ENCODE measurements at places on chromosomes 16 and 17.

DNA sequence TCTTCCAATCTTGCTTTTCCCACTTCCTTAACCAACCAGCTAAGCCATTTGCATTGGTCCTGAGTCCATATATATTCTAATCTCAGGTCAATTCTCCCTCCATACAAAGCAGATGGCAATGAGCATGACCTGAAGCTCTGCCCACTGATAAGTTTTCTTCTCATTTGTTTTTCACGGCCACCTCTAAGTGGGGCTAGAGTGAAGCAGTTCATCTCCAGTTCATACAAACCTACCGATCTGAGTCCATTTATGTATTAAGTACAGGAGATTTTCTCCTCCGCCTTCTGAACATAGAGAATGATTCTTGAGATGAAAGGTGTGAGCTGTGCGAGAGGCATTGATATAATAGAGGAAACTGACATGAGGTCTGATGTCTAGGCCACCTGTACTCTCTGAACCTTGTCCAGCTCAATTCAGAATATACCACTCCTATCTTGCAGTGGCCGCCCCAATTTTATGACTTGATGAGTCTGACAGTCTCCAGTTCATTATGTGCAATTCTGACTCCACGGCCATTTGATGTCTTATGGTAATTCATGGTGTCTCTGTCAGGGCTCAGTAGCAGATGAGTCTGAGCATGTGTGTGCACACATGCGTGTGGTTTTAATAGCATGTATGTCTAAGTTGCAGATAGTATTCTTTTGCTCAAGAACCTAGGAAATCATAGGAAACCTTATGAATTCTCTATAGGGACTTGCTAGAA is 329.8 kb downstream of the PMP22 start:
- no peak for DNase-seq

- no peak for DNase-seq
These were observed 73.8 kb upstream of the ATP2A3 start for GRCh38 chr17:4038076-4038475.

GRCh38 chr17:80942423-80943345 is 49.0 kb upstream of the CHMP6 start:
- DNase-seq = no peak

DNA sequence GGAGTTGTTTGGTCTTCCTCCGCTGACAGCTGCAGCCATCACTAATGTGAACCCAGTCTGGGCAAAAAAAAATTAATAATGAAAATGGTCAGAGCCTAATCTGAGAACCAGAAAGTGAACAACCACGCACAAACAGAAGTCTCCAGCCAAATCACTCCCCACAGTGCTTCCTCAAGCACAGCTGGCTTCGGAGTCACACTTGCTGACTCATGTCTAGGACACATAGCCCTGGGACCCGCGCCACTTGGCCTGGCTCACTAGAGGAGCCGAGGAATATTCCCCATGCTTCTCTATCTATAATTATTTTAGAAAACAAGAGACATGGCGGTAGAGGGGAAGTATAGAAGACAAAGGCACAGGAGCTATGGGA is 109.1 kb downstream of the ZFHX3 start:
- no peak for DNase-seq

DNA sequence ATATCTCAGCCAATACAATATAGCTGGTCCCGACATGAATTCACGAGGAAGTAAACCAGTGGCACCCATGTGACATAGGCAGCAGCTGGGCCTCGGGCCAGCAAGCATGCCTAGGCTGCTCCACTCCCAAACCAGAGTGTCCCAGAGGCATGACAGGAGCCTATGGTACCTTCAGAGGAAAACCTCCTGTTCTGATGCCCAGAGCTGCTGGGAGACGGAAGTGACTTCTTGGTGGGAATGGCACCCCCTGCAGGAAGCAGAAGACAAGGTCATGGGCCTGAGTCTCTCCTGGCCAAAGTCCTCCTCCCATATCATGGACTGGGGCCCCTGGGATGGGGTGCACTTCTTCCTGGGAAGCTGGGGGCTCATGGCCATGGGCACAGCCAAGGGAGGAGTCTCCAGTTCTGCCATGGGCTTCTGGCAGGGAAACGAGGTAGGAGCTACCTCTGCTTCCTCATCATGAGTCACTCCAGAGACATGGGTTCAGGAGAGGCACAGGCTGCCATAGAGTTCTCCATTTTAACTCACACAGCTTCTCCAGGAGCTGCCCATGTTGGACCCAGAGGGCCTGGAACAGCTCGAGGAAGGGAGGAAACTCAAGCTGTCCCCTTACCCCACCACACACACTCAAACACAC is 13.4 kb downstream of the FBF1 start:
- DNase-seq = peak; percentile 6

GRCh38 chr17:40922239-40922638 is 15.2 kb downstream of the KRT23 start:
- no peak for DNase-seq

DNA sequence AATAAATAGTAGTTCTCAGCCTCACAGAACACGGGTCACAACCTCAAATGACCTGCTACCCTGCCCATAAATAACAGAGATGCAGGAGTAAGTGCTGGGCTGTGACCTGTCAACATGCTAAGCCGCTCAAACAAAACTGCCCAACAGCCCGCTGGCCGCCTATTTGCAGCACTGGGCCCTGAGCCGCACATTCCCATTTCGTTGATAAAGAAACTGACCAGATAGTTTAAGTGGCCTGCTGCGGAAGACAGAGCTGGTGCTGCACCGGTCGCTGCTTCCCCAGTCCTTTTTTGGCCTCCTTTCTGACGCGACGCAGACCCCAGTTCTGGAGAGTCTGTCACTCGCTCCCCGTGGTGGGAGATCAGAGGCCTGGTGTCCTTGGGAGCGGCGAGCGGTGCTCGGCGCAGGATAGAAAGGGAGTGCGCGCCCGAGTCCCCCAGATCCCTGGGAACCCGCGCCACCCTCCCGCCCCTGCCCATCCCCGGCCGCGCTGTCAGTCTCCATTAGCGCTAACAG is 349 bp upstream of the SLC6A2 start:
- no peak for DNase-seq

DNA sequence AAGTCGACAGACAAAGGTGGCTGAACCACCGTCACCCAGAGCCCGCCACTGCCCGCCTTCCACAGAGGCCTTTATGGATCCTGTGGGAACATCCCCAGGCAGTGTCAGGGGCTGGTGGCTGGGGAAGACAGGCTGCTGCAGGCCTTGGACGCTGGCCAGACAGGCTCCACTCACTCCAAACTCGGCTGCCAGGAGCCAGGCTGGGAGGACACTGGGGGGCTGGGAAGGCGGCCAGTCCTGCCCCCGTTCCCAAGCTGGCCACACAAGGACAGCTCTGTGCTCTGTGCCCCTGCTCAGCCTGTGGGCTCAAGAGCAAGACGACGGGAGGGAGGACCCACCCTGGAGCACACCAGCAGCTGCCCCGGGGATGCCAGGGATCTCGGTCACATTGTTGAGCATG is 7.6 kb upstream of the LCAT start:
- no peak for DNase-seq

DNA sequence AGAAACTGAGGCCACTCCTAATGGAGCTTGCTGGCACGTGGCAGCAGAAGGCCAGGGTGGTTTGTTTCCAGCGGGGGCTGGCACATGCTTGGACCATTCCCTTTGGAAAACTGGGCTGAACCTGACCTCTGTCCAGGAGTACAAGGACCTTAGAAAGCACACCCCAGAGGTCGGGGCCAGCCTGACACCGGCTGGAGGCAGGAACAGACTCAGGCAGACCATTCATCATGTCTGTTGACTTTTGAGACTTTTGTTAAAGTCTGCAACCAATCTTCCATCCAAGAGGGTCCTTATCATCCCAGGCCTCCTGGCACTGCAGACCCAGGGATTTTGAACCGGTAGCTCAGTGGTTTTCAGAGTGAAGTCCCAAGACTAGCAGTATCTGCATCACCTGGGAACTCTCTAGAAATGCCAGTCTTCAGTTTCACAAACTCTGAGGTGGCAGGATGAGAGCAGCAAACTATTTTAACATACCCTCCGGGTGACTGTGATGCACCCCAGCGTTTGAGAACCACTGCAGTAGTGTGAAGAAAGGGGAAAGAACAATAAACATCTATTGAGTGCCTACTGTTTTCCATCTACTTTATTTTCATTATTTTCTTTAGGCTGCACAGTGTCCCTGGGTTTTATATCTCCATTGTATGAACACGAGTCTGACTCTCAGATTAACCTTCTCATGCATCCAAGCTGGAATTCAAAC is 145.3 kb upstream of the PLCG2 start:
- no peak for DNase-seq

- DNase-seq = no peak
These were observed 79.0 kb downstream of the CDH8 start for GRCh38 chr16:61957075-61957855.

DNA sequence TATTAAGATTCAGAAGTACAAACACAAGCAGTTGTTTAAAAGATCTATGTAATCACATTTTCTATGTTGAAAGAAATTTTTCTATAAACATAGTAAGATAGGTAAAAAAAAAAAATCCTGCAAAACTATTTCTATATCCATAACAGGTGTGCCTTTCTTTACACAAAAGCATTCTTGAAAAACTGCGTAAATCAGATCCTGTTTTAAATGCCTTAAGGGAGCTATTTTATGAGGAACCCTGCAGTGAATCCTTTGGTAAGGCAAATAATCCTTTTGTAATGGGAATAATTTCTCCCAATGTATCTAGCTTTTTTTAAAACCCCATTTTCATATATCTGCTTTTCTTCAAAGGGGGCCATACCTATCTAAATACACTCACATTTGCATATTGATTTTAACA is 157.3 kb downstream of the AATF start:
- no peak for DNase-seq

DNA sequence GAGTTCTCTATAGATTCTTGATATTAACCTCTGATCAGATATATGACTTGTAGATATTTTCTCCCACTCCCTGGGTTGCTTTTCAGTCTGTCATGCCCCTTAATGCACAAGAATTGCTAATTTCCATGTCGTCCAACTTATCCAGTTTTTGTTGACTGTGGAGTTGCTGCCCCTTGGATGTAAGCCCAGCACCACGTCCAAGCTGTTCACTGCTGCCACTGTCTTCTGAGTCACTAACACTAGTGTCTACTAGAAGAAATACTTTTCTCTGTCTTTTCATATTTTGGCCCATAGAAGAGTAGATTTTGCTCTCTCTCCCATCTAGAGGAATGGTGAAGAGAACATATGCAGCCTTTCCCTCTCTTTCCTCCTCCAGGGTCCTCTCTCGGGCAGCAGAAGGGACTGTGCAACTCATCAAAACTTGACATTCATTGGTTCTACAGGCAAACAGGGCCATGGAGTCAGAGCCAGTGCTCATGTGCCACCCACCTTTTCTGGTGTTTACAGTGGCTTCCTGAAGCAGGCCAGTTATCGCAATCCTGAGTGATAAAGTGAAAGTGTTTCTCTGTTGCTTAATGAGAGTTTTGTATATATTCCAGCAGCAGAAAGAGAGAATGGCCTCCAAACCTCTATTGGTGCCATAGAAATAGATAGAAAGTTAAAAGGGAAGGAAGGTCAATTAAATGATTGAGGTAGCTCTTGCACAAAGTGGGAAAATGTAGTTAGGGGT is 22.6 kb upstream of the PMP22 start:
- DNase-seq = no peak

- no peak for DNase-seq
These were observed 306.5 kb upstream of the TNRC6C start for GRCh38 chr17:77651988-77652387.

DNA sequence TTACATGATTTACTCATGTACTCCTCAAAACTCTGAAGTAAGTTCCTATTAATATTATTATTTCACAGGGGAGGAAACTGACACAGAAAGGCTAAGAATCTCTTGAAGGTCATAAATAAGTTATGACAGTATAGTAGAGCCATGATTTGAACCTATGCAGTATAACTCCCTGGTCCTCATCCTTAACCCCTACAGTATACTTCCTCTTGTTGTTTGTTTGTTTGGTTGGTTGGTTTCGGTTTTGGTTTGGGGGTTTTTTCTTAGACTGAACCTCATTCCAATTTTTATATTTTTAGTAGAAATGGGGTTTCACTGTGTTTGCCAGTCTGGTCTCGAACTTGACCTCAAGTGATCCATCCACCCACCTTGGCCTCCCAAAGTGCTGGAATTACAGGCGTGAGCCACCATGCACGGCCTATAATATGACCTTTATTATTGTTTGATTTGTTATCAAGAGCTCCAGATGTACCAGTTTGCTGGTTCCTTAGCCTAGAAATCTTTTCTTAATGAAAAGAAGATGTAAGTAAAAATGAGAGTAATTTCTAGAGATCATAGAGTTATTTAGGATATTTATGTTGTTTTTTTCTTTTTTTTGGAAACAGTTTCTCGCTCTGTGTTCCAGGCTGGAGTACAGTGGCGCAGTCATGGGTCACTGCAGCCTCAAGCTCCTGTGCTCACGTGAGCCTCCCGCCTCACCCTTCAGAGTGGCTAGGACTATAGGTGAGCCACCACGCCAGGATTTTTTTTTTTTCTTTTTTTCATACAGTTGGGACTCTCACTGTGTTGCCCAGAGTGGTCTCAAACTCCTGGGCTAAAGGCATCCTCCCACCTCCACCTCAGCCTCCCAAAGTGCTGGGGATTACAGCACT is 4.8 kb downstream of the PRR11 start:
- no peak for DNase-seq

DNA sequence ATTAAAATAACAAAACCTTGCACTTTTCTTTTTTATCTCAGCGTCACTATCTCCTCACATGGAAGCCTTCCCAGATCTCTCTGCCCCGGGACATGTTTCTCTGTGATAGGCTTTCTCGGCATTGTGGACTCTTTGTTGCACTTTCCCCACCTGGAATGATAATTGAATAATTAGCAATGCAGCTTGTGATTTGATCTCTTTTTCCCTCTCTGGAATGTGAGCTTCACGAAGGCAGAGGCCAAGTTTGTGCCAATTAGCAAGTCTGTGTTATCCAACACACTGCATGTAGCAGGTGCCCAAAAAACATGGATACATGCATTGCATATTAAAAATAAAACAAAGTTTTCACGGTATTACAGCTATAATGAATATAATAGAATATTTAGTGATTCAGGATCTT is 431.2 kb downstream of the HAPSTR1 start:
- no peak for DNase-seq

- no peak for DNase-seq
These were observed 21.0 kb upstream of the CACNG4 start for GRCh38 chr17:66943484-66943883.

DNA sequence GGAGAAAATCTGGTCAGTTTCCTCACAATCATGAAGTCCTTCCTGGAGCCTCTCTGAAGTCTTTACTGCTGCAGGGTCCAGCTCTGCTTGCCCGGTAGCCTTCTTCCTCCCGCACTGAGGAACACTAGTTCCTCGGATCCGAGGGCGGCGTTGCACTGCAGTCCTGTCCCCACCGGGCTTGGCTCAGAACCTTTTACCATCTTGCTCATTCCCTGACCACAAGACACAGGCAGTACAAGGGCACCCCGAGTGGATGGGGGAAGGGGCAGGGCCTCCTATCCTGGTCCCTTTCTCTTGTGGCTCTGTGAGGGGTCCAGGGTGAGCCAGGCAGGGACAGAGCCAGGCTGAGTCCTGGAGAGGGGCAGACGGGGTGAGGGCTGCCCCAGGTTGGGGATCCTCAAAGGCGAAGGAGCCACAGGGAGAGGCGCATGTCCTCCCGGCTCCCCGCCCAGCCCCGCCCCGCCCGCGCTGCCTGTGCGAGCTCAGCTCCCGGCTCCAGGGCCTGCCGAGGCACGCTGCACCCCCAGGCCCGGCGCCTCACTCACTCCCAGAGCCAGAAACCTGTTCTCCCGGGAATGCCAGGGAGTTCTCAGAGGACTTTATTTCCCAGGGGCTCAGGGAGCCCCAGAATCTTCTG is 1.5 kb downstream of the FOXN1 start:
- DNase-seq = no peak

Measured in stimulated activated CD4-positive, alpha-beta T cell treated with anti-CD3 and anti-CD28 coated beads, Interleukin-4, amount 100 ng/mL, for 48 hours (primary cell).